ENCODE measurements at places on chromosomes 11 and 22. TPM values are rescaled to one million over a fixed set of nuclear protein-coding genes. Genes with fewer than 3 reads are reported as not detected.

DNA sequence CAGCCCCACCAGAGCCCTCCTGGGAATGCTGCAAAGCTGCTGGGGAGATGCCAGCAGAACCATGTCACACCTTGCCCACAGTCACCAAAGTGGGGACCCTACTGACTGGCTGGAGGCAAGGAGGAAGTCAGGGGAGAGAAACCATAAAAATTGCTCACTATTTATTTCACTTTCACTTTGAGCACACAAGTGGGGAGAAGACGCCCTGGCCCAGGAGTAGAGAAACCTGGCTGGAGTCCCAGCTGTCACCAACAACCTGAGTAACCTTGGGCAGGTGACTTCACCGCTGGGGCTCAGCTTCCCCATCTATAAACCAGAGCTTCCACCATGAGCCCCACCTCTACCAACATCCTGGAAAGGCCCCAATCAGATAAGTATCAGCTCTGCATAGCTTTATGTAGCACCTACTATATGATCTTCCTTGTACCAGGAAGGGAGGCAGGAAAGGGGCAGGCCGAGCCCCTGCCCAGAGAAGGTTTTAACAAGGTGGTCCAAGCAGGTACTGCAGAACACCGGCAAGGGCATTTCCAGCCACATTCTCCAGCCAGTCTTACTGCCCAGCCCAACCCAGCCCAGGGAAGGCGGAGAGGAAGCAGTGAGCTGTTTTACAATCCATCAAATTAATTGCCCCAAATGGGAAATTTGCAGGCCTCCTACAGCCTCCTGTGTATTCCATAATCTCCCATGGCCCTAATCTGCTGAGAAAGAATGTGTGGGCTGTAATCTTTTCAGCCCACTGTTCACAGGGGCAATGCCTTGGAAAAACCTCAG, 27.6 kb downstream of the PLEKHA7 start:
- no peak for DNase-seq

GRCh38 chr22:36395055-36395849, 7.5 kb upstream of the MYH9 start:
- no peak for DNase-seq

- DNase-seq = no peak
Measured at GRCh38 chr11:61334434-61335354, 1.7 kb downstream of the TKFC start.

GRCh38 chr22:20550057-20550817, 42.8 kb downstream of the MED15 start:
- no peak for DNase-seq

Gene CLDN5
- 23.9 TPM for total RNA-seq

GRCh38 chr11:18081551-18081950, 24.3 kb downstream of the SAAL1 start:
- no peak for DNase-seq

Gene ANO3
- 0.05 TPM for total RNA-seq

Gene RASD2
- 9.4 TPM for total RNA-seq

DNA sequence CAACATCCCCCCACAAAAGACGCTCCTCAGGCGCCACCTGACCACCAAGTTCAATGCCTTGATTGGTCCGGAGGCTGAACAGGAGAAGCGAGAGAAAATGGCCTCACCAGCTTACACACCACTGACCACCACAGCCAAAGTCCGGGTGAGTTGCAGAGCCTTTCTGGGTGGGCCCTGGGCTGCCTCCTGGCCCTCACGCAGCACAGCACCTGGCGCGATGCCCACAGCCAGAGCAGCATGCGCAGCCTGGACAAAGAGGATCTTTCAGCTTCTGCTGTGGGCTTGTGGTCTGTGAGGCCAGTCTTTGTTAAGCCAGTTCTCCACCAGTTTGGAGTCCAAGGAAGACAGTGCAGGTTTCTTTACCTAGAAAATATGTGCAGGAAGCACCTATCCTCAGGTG, 21.6 kb downstream of the CYB5R2 start:
- DNase-seq = peak; percentile 64

DNA sequence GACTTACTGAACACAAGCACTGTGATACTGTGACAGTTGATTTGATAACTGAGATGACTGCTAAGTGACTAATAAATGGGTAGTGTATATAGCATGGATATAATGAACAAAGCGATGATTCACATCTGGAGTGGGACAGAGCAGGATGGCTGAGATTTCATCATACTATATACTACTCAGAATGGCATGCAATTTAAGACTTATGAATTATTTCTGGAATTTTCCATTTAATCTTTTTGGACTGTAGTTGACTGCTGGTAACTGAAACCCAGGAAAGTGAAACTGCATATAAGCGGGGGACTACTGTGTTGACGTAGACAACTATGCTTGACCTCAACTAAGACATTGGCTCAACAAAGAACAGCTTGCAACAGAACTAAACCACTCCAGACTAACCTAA, 20.0 kb upstream of the NUCB2 start:
- DNase-seq = no peak

DNA sequence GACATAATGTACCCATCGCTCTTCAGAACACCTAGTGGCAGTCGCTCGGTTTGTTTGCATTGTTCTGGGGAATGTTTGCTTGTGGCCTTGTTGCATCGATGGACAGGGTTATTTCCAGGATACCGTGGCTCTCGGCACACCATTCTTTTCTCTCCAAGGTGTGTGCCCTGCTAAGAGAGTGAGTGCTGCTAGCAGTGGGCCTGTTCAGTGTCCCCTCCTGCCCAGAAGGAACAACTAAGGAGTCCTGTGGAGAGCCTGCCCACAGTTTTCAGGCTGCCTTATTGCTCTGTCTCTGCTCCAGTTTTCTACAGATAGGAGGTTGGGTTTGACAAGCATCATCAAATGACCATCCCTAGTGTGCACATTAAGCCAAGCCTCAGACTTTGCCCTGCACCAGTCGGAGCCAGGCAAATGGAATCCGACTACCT, 1.4 kb downstream of the CRY2 start:
- no peak for DNase-seq

DNA sequence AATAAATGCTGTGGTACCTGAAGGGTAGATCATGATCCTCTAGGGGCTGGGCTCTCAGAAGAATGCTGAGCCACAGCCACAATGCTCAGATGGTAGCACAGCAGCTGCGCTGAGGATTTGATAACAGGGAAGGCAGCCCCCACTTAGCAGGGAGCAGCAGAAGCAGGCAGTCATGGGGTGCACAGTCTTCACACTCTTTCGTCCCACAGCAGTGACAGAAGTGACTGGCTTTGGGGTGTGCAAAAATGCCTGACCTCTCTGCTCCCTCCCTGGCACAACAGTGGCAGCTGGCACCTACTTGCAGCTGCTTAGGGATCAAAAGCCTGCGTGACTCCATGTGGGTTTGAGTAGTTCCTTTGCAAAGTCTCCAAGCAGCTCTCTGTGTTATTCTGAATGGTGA, 1349.8 kb upstream of the RAG2 start:
- no peak for DNase-seq

- no peak for DNase-seq
Measured at GRCh38 chr11:77438487-77438886, 35.4 kb downstream of the PAK1 start.

Gene TUBA8
- total RNA-seq = 247 TPM

DNA sequence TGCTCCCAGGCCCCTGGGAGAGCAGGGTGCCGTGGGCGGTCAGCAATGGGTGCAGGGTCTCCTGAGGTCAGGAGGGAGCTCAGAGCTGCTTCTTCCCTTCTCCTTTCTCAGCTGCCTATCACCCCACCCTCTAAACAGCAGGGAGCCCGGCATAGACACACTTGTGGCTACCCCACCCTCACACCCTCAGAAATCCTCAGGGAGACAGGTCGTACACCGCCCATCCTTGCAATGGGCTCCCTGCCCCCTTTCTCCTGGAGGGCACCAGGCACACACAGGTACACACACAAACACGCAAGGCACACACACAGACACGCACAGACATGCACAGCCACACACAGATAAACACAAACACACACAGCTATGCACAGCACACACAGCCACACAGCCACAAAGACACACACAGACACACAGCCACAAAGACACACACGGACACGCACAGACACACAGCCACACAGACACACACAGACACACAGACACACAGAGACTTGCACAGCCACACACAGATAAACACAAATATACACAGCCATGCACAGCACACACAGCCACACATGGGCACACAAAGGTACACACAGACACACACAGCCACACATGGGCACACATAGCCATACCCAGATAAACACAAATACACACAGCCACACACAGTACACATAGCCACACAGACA, 44.9 kb upstream of the TH start:
- DNase-seq = no peak

DNA sequence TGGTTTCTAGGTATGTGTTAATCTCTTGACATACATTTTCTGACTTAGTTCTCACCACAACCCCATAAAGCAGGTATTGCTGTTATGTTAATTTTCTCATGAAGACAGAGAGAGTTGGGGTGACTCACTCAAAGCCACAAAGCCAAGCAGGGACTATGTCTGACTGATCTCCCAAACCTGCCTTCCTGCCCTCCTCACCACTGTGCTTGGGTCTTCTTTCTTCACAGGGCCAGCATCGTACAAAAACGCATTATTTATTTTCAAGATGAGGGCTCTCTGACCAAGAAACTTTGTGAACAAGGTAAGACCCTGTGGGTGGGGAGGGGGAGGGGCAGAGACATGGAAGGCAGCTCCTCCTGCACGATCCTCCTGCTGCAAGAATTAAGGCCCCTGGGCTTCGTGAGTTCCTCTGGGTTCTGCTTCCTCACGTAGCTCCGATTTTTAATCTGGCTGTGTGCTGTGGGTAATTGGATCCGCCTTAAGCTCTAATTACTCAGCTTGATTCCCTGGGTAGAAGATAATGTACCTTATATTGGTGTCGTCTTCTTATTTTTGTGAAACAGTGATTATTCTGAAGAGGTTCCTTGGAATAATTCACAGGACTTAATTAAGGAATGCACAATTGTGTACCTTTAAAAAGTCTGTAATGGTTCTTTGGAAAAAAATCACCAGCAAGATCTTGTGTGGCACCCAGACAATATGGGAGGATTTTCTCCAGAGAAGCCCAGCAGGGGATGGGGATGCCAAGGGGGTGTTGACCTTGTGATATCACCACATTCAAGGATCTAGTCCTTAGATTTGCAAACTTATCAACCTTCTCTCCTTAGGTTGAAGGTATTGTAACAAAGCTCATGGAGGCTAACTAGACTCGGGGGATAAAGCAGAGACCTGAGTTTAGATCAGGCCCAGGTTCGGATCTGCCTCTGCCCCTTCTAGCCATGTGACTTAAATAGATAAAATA, 112.9 kb downstream of the SPON1 start:
- no peak for DNase-seq

GRCh38 chr11:1008001-1008802, 28.3 kb downstream of the MUC6 start:
- no peak for DNase-seq

Gene OPCML
- 0.59 TPM for total RNA-seq

GRCh38 chr11:86790195-86790725, 10.1 kb upstream of the PRSS23 start:
- no peak for DNase-seq

DNA sequence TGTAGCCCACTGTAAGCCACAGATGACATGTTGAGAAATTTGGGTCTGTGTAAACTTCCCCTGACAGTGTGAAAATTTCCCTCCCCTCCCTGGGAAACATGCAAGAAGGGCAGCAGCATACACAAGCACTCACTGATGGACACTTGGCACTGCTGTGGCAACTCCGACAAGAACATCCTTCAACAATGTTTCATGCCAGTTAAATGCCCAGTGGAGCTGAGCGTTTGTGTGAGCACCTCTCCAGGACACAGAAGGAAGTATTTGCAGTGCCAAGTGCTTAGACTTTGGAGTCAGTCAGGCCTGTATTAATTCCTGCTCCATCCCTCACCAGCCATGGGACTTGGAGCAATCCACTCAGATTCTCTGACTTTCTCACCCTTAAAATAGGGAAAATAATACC, 17.7 kb downstream of the C11orf87 start:
- DNase-seq = no peak

Gene RNF141
- 41.4 TPM for total RNA-seq

Gene ZP1
- total RNA-seq = not detected

Gene OR10D3
- total RNA-seq = not detected

- DNase-seq = no peak
Measured at GRCh38 chr22:35678836-35679235, 30.6 kb downstream of the APOL6 start.

- peak; percentile 78 for DNase-seq
Measured at GRCh38 chr22:50526834-50527801, 1.7 kb upstream of the SCO2 start.

Gene BTBD18
- not detected for total RNA-seq

DNA sequence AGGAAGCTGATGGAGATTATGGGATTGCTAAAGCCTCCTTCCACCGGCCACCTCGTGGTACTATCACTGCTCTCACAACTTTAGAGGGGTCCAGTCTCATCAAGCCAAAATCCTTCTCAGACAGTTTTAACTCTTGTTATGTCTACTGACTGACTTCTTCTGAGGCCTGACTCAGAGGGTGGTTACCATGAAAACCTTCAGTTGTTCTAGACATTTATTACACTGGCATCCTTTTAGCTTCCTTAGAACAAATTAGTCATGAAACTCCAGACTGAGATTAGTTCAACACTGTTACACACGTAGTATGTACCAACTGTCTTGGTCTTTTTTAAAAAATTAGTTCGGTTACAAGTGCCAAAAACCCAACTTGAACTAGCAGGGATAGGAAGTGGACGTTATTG, 7.5 kb downstream of the DIXDC1 start:
- no peak for DNase-seq

GRCh38 chr11:102864724-102865123, 10.1 kb downstream of the MMP12 start:
- DNase-seq = no peak

Gene NEAT1
- 451 TPM for total RNA-seq

DNA sequence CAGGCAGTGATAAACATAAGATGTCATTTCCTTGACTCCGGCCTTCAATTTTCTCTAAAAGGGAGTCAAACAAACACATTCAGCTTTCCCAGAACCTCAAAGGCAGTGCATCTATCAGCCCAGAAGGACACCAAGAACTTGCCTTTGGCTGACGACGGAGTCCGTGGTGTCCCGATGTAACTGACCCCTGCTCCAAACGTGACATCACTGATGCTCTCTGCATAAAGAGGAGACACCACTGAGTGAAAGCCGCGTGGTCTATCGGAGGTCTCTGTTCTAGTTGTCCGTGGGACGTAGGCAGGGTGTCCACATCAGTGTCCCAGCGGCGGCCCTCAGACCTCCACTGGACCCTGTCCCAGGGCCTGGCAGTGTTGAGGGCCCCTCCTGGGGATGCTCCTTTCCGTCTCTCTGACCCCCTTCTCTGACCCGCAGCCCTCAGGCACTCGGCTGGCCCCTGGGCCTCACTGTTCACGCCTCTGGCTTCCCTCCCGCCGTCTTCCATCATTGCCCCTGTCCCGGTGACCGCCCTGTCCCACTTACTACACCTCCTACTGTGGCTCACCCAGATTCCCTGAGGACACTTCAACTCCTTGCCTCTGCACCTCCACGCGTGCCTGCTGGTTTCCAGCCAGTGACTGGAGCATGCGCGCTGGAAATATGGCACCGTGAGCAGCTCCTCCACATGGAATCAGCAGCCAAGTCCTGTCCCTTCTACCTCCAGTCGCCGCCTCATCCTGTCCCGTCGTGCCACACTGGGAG, 70.4 kb downstream of the NCAPD3 start:
- DNase-seq = no peak
